GM20000 (cell line): ENCODE measurements at places on chromosomes 12 and 14.

DNA sequence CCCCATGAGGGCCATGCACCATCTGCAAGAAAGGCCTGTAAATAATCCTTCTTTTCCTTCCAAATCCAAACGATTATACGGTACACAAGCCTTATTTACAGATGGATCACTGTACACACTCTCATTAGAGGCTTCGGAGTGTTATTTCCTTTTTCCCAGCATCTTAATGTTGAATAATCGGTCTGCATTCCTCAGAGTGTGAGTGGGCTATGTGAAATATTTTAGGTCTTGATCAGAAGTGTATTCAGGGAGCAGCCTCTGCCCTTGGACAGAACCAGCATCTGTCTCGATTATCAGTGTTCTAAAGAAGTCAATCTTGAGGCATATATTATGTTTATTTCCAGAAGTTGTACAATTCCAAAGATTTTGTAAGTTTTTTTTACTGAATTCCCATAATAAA is 340.6 kb downstream of the SEC23A start:
- no peak for DNase-seq

DNA sequence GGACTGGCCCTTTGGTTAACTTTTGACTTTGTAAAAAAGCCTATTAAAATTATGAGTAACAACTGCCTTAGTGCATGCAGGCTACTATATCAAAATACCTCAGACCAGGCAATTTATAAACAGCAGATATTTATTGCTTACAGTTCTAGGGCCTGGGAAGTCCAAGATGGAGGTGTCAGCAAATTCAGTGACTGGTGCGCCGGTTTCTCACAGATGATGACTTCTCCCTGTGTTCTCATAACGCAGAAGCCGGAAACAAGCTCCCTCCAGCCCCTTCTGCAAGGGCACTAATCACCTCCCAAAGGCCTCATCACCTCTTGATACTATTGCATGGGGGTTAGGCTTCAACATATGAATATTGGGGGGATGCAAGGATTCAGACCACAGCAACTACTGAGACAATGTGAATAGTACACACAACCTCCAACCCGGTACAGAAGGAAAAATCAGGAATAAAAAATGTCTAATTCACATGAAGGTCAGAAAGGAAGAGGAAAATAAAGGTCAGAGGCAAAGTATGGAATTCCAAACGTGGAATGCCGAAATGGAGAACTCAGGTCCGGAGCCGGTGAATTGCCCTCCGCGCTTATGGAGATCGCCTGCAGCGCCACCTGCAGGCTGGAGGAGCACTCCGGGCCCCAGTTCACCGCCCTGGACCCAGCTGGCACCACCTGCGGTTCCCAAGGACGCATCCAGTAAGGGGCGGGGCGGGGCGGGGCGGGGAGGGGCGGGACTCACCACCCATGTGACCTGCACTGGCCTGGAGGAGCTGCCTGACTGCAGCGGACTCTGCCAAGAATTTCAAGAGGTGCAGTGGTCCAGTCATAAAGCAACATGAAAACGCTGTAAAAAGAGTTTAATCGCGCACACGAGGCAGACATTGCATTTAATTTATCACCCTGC is 203.4 kb downstream of the KIF26A start:
- peak; percentile 56 for DNase-seq

GRCh38 chr12:56110571-56110970 is 5.9 kb upstream of the RPL41 start:
- DNase-seq, result no peak

DNA sequence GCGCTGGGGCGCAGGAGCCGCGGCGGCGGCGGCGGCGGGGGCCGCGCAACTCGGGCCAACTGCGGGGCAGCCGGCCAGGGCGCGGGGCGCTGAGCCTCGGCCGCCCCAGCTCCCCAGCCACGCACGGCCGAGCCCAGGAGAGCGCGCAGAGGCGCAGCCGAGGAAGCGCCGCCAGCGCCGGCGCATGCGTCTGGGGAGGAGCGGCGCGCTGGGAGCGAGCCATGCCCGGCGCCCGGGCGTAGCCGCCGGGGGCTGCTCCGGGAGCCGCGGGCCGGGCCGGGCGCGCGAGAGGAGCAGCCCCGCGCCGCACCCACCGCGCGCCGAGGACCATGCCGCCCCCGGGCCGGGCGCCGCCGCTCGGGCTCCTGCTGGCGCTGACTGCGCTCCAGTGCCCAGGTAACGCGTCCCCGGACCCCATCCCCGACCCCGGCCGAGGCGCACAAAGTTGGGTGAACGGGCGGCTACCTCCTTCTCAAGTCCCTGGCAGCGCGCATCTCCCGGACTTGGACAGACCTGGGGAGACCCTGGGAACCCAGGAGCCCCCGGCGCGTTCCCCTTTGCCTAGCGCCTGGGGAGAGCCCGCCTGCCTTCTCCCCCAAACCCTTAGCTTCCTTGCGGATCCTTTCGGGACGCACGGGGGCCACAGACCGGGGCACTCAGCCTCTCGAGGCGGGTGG is 121.4 kb downstream of the AACS start:
- DNase-seq, result peak; percentile 40

- DNase-seq, result no peak
These were observed 13.2 kb downstream of the PRKAB1 start for GRCh38 chr12:119681111-119681510.

- DNase-seq, result no peak
These were observed 264.0 kb upstream of the GRIP1 start for GRCh38 chr12:66942741-66943465.

DNA sequence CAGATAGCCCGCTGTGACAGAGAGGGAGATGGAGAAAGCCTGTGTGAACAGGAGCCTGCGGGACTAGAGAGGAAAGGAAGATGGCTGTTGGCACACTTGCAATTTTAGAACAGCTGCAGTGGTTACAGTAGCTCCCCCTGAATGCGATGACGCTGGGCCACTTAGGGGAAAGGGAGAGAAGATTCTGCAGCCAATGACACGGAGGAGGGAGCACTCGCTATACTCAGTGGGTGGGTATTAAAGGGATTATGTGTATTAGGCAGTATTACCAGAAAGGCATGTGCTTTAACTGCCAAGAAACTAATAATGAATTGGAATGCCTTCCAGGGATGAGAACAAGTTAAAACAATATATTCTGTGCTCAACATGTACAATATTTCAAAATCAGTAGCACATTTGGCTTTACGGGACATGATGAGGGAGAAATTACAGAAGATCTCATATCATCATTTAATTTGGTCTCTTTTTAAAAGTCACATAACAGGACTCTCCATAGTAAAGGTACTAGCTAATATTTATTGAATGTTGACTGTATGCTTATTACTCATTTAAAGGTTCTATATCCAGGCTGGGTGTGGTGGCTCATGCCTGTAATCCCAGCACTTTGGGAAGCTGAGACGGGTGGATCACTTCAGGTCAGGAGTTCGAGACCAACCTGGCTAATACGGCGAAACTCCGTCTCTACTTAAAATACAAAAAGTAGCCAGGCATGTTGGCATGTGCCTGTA is 35.9 kb upstream of the FOS start:
- DNase-seq, result no peak

- no peak for DNase-seq
These were observed 763.9 kb downstream of the GALC start for GRCh38 chr14:87229131-87229530.

- no peak for DNase-seq
These were observed 375.9 kb downstream of the DAD1 start for GRCh38 chr14:22213120-22213519.

DNA sequence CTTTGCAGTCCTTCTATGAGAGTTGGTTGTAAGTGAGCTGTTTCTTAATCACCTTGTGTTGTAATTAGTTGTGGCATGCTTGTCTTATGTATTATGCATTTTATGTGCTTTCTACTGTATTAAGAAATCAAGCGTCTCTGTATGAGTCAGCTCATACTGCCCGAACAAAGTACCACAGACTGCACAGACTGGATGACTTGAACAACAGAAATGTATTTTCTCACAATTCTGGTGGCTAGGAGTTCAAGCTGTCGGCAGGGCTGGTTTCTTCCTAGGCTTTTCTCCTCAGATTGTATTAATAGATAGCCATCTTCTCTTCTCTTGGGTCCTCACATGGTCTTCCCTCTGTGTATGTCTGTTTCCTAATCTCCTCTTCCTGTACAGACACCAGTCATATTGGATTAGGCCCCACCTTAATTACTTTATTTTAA is 77.7 kb downstream of the FLRT2 start:
- no peak for DNase-seq

DNA sequence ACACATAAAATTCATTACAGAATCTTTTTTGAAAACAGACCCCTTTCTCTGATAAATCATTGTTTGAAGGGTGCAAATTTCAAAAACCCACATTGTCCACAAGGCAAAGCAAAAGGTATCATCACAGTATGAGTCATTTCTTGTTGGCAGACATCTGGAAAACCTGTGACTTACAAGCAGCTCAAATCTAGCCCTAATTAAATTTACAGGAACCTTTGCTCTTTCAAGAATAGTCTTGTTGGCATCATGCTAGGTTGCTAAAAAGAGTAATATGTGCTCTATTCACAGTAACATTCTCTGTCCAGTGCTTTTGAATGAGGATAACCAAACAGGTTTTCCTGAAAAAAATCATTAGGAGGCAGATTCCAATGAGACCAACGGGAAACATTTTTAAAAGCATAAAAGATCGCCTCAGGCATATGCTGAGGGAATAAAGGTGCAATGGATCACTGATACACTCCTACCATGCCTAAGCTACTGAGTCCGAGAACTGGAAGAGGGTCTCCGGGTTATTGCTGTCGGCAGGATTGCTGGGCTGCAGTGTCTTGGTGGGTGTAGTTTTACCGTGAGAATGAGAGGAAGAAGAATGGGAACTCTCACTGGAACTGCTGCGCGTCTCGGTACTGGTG is 55.5 kb upstream of the TTC7B start:
- no peak for DNase-seq

DNA sequence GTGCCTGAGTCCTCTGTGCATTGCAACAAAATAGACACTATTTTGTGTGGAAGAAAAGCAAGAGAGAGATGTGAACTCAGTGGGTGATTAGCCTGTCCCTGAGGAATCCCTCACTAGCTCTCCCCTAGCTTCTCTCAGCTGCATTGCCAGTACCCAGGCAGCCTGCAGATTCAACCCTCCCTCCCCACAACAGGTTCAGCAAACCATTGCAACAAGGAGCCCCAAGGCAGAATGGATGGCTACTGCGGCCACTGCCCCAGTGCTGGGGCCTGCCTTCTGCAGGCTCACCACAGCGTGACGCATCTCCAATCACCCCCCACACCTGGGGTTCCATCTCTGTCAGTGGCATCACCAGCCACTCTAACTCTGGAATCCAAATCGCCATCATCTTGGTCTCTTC is 2.3 kb downstream of the CRACR2A start:
- no peak for DNase-seq

- DNase-seq, result no peak
These were observed 27.3 kb downstream of the PTPRB start for GRCh38 chr12:70609739-70610491.

DNA sequence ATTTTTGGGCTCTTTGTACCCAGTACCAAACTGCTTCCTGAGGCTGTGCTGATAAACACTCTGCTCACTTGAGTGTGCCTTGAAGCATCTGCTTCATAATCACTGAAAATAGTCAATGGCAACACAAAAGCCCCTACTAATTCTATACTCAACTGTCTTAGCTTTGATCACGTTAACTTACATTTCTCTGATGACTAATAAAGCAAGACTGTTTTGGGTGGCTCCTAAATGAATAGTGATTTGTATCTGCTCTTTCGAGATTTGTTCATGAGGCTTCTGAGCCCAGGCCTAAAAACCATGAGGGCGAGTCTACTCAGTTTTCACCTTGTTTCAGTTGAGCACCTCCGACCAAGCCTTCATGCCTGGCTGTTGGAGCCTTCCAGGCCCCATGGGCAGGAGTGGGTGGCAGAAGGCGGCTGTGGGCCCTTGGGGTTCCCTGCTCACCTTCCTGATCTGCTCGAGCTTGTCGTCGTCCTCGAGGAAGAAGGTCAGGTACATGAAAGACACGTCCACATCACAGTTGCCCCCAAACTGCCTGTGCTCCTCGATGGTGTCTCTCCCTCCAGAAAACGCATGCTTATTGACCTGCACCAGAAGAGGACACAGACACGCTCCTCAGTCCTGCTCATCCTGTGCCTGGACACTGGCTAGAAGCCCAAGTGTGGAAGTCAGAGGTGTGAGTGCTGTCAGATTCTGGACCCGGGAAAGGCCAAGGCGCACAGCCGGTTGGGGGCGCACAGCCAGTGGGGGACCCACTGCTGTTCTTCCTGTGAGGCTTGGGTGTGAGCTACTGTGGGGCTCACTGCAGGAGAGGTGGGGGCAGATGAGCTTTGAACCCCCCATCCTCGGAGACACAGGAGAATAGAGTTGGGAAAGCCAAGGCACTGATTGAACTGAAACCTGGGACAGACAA is 13.7 kb downstream of the SLC25A47 start:
- DNase-seq, result peak; percentile 59

GRCh38 chr12:98179151-98179550 is 336.2 kb upstream of the TMPO start:
- no peak for DNase-seq

GRCh38 chr12:124677552-124678356 is 110.3 kb upstream of the NCOR2 start:
- DNase-seq, result no peak

GRCh38 chr12:91328451-91328850 is 145.8 kb upstream of the DCN start:
- DNase-seq, result no peak

GRCh38 chr12:97609957-97610356 is 147.4 kb downstream of the RMST start:
- no peak for DNase-seq

GRCh38 chr14:93137864-93138263 is 22.1 kb upstream of the ITPK1 start:
- no peak for DNase-seq

GRCh38 chr12:101013993-101014392 is 196.0 kb downstream of the SLC5A8 start:
- no peak for DNase-seq

GRCh38 chr12:52771505-52771904 is 5.6 kb downstream of the KRT76 start:
- DNase-seq, result no peak

GRCh38 chr12:97168804-97169203 is 261.7 kb downstream of the NEDD1 start:
- no peak for DNase-seq

DNA sequence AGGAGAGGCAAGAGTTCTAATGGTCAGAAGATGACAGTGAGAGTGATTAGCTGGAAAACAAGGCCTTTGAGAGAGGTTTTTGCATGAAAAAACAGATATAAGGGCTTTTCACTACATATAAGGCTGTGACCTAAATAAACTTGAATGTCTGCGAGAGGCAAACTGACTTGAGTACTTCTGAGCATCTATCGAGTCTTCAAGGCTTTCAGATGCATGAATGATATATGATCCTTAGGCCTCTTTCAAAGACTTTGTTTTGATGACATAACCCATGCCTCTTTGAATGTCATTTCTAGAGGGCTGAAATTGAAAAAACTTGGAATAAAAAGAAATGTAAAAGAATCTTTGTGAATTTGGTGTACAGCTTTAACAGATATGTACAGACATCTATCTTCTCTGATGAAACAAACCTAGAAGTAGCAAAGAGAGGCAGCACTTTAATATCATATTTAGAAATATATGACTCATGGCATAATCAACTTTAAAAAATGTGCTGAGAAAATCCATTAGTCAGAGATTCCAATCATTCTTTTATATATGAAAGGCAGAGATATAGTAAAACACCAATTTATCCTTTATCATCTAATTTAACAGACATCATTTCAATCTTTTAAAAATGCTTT is 72.6 kb downstream of the PPM1H start:
- no peak for DNase-seq

GRCh38 chr14:63193236-63193635 is 11.0 kb upstream of the RHOJ start:
- DNase-seq, result no peak

GRCh38 chr14:56581041-56581727 is 1.6 kb downstream of the TMEM260 start:
- peak; percentile 22 for DNase-seq

GRCh38 chr12:728781-729180 is 23.6 kb upstream of the WNK1 start:
- DNase-seq, result no peak

GRCh38 chr14:23632461-23633159 is 3.6 kb upstream of the DHRS2 start:
- no peak for DNase-seq
